IPS DF 19.7 (cell line): ENCODE measurements at places on chromosomes 4 and X.

- no peak for DNase-seq
Observed at GRCh38 chr4:122665161-122665929, 44.5 kb upstream of the IL21 start.

GRCh38 chr4:7068883-7069282 is 1.0 kb upstream of the GRPEL1 start:
- DNase-seq = no peak

GRCh38 chr4:88585917-88586316 is 6.4 kb upstream of the HERC3 start:
- DNase-seq = no peak

DNA sequence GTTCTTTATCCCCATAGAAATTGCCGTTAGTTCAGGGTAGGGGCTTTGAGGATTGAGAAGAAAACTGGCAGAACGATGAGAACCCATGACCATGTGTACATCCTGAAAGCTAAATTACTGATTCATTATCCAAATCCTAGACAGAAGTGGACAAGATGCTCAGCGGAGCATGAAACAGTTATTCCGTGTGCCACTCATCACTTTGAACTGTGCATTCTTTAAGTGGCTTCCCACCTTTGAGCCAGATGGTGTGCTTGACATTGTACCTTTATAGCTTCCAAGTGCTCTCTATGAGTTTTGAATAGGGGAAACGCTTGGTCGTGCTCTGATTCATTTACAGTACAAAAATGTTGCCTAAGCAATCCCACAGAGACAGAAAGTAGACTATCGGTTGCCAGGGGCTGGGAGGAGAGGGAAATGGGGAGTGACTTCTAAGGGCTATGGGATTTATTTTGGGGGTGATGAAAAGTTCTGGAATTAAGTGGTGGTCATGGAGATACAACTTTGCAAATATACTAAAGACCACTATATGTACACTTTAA is 100.0 kb downstream of the DOCK11 start:
- DNase-seq = no peak

GRCh38 chrX:46884799-46885198 is 27.4 kb upstream of the JADE3 start:
- DNase-seq = no peak

DNA sequence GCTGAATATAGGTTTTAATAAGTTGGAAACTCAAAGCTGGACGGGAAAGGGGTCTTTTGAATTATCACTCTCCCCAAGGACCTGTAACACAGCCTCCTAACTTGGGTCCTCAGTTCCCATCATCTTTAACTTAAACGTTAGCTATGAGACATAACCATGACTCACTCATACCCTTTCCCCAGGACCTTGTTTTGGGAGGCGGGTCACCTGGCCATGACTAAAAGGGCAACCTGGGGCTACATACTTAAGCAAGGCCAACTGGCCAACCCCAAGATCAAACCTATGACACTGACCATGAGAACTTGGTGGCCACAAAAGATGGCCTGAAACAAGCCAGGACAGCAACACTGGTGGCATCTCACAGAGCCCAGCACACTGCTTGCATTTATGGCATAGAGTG is 89.0 kb downstream of the SH3KBP1 start:
- no peak for DNase-seq

GRCh38 chrX:125132274-125132673 is 187.4 kb upstream of the TEX13C start:
- DNase-seq = no peak

GRCh38 chr4:152052451-152053057 is 291.7 kb upstream of the GATB start:
- no peak for DNase-seq

GRCh38 chr4:159281771-159282170 is 178.9 kb downstream of the RAPGEF2 start:
- DNase-seq = no peak

DNA sequence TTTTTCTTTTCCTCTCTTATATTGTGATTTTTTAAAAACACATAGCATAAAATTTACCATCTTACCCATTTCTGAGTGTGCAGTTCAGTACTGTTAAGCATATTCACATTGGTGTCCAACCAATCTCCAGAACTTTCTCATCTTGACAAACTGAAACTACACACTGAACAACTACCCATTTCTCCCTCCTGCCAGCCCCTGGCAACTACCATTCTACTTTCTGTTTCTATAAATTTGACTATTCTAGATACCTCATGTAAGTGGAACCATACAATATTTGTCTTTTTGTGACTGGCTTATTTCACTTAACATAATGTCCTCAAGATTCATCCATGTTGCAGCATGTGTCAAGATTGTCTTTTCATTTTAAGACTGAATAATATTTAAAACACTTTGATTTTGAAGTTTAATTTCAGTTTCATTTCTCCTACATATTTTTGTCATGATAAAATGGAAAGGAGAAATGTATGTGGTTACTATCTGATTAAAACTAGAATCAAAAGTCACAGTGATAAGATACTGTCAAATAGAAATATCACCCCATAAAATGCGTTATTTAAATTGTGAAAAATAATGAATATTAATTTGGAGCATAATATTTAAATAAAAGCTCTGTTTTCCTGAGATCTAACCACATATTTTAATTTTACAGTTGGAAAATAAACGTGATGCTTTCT is 122.8 kb downstream of the DIPK2B start:
- no peak for DNase-seq
